ENCODE measurements at places on chromosomes 11 and 22. TPM values are rescaled to one million over a fixed set of nuclear protein-coding genes. Genes with fewer than 3 reads are reported as not detected.

The PIWIL4 gene
- 2.4 TPM for total RNA-seq

The C11orf21 gene
- total RNA-seq = 14.7 TPM

The RDX gene
- total RNA-seq = 148 TPM

The PDGFB gene
- 15.8 TPM for total RNA-seq

The PYGM gene
- 80.2 TPM for total RNA-seq

The MUC5B gene
- not detected for total RNA-seq

The MMP12 gene
- 0.21 TPM for total RNA-seq

The OR8A1 gene
- not detected for total RNA-seq

The MB gene
- 6,983 TPM for total RNA-seq

The LRRC55 gene
- 0.37 TPM for total RNA-seq

The ARHGEF17 gene
- total RNA-seq = 64.4 TPM
